ENCODE measurements at places on chromosomes 16 and 17. TPM values are rescaled to one million over a fixed set of nuclear protein-coding genes. Genes with fewer than 3 reads are reported as not detected.

The PMP22 gene
- total RNA-seq = 0.22 TPM

The PIK3R6 gene
- total RNA-seq = 1.0 TPM

The ZDHHC7 gene
- total RNA-seq = 30.0 TPM

The STAT5B gene
- 68.6 TPM for total RNA-seq

The PLXDC1 gene
- total RNA-seq = 0.54 TPM

The TMEM98 gene
- total RNA-seq = not detected

The KRT40 gene
- total RNA-seq = not detected

The GNG13 gene
- not detected for total RNA-seq

GRCh38 chr17:4945944-4946280 lies 2.4 kb downstream of the PFN1 start:
- peak overlapping the region; percentile 94 for H3K4me3 ChIP-seq
- H3K27me3 ChIP-seq = peaks cover 20% of the 10 kb centered on the region
- peaks cover 66% of the 10 kb centered on the region for H3K36me3 ChIP-seq
- peak overlapping the region; percentile 99 for H3K27ac ChIP-seq

DNA sequence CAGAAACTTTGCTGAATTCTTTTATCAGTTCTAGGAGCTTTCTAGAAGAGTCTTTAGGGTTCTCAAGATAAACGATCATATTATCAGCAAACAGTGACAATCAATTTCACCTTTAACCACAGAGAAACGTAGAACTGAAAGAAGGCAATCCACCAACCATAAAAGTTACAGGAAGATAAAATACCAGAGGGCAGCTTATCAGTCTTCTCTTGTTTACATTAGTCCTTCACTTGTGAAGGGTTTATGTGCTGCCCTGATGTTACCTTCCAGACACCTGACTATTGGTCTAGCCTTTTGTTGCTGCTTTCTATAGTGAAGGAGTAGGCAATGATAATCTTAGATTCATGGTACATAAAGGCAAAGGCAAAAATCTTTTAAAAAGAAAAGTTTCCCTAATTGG lies 73.2 kb upstream of the EFCAB3 start:
- DNase-seq = no peak
- H3K4me1 ChIP-seq = no peaks in the 10 kb centered on the region
- H3K27me3 ChIP-seq = peaks cover 50% of the 10 kb centered on the region
- H3K27ac ChIP-seq = no peak overlapping the region

DNA sequence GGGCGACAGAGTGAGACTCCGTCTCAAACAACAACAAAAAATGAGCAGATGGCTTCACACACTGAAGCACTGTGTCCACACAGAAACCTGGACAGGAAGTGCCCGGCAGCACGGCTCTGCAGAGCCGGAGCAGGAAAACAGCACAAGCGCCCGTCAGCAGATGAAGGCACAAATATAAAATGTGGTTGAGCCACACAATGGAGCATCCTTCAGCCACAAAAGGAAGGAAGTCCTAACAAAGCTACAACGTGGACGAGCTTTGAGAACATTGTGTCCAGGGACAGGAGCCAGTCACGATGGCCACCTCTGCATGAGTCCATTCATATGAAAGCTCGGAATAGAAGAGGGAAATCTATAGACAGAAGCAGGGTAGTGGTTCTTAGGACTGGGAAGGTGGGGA lies 15.7 kb downstream of the RHBDF2 start:
- no peak overlapping the region for H3K4me3 ChIP-seq
- no peak overlapping the region for H3K27ac ChIP-seq
- peaks cover 12% of the 10 kb centered on the region for H3K4me1 ChIP-seq
- no peak for DNase-seq
- peaks cover 2% of the 10 kb centered on the region for H3K36me3 ChIP-seq
- H3K27me3 ChIP-seq = no peaks in the 10 kb centered on the region

DNA sequence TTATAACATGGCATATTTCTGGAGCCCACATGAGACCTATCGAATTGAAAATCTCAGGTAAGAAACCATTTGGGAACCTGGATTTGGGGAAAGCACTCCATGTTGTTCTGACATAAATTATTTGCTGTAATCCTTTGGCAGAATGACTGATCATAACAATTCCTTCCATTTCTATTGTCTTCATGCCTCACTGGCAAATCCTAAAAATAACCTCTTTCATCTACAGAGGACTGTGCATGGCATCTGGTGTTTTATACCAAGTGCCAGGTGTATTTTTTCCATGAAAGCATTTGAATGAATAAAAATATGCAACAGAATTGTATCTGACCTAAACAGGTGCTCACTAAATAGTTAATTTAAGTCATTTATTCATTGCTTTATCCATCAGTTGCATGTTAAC lies 33.7 kb upstream of the COQ7 start:
- H3K27me3 ChIP-seq = no peaks in the 10 kb centered on the region
- no peak for DNase-seq
- H3K4me1 ChIP-seq = no peaks in the 10 kb centered on the region

GRCh38 chr16:12553191-12553590 lies 250.5 kb downstream of the CPPED1 start:
- no peak overlapping the region for H3K4me3 ChIP-seq
- no peaks in the 10 kb centered on the region for H3K27me3 ChIP-seq
- H3K27ac ChIP-seq = no peak overlapping the region
- H3K36me3 ChIP-seq = no peaks in the 10 kb centered on the region

- H3K27me3 ChIP-seq = peaks cover 5% of the 10 kb centered on the region
- H3K36me3 ChIP-seq = no peaks in the 10 kb centered on the region
- no peak overlapping the region for H3K4me3 ChIP-seq
- DNase-seq = no peak
These were observed 9.8 kb downstream of the SCGB1C2 start for GRCh38 chr17:146983-147761.

DNA sequence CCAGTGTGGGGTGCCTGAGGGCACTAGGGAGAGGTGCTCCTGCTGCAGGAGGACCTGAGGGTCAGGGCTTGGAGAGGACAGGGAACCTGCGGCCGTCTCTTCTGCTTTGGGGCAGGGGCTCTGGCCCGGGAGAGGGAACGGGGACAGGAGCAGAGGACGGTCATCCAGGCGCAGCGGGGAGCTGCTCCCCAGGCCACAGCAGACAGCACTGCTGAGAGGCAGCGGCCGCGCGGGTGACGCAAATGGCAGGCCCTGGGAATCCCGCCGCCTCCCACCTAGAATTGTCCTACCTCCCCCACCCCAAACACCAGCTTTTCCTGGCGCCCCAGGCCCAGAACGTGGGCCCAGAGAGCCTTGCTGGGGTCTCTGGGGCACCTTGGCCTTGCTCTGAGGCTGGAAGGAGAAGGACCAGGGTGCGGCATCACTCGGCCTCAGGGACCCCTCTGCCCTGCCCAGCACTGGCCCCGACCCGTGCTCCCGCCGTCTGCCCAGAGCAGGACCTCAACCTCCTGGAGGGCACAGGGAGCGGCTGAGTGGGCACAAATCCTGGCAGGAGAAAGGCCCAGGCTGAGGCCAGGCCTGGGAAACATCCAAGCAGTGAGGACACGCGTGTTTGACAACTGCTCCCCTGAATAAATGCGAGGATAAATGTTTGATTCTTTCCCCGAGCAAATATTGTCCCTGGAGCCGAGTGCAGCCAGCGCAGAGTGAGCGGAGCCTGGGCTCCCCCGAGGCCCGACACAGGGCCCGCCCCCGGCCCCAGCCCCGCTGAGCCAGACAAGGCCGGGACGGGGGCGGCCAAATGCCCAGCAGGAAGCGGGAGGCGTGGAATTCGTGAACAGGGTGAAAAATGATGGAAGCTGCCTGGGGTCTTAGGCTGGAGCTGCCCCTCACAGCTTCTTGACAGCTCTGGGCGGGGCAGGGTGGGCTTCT lies 8.5 kb downstream of the SSTR5 start:
- DNase-seq = no peak
- H3K27ac ChIP-seq = no peak overlapping the region
- no peaks in the 10 kb centered on the region for H3K4me1 ChIP-seq
- H3K36me3 ChIP-seq = no peaks in the 10 kb centered on the region
- H3K27me3 ChIP-seq = peaks cover 41% of the 10 kb centered on the region

DNA sequence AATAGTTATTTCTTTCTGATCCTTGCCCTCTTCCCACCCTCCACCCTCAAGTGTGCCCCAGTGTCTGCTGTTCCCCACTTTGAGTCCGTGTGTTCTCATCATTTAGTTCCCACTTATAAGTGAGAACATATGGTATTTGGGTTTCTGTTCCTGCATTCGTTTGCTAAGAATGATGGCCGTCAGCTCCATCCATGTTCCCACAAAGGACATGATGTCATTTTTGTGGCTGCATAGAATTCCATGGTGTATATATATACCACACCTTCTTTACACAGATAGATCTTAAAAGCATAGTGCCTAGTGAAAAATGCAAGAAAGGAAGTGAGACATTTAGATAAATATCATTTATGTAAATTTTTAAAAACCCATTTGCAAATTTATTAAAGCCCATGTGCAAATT lies 33.1 kb downstream of the HS3ST2 start:
- no peak overlapping the region for H3K4me3 ChIP-seq
- no peaks in the 10 kb centered on the region for H3K36me3 ChIP-seq
- no peak overlapping the region for H3K27ac ChIP-seq
- no peak for DNase-seq
- H3K4me1 ChIP-seq = no peaks in the 10 kb centered on the region

- no peak for DNase-seq
- H3K27ac ChIP-seq = no peak overlapping the region
- H3K4me1 ChIP-seq = no peaks in the 10 kb centered on the region
- no peaks in the 10 kb centered on the region for H3K27me3 ChIP-seq
These were observed 273.9 kb downstream of the HAPSTR1 start for GRCh38 chr16:9365370-9365728.

- no peak overlapping the region for H3K27ac ChIP-seq
- H3K36me3 ChIP-seq = peaks cover 3% of the 10 kb centered on the region
- no peaks in the 10 kb centered on the region for H3K27me3 ChIP-seq
- no peak for DNase-seq
- no peak overlapping the region for H3K4me3 ChIP-seq
- no peaks in the 10 kb centered on the region for H3K4me1 ChIP-seq
These were observed 77.8 kb downstream of the WWP2 start for GRCh38 chr16:69839798-69840409.

DNA sequence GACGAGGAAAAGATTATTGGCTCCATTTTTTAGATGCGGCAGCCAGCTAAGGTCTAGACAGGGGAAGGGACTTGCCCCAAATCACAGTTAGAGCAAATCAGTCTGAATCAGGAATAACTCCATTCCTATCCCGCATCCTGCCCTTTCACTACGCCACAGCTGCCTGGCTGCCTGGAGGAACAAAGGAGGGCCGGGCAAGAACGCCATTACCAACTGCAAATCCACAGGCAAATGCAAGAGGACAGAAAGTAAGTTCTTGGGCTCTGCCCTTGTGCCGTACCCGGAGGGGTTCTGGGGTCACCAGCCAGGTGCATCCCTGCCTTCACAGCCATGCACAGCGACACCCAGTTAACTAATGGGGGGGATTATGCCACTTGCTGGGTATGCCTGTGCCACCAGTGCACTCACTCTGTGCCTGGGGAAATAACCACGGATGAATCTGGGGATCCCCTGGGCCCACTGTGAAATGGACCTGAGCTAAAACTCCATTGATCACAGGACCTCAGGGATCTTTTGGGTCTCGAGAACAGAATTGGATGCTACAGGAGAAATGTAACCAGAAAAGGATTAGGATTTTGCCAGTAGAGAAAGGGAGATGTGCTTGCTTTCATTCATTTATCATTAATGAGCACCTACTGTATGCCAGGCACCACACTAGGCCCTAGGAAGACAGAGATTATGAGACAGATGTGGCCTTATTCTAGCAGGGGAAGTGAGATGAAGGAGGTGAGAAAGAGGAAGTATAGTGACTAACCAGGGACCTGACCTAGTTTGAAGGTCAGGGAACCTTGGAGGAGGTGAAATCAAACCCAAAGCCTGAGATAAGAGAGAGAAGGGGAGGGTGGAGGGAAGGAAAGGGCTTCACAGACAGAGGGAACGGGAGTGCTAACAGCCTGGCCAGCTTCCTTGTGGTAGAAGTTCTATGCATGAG lies 17.7 kb downstream of the BCL7C start:
- peaks cover 26% of the 10 kb centered on the region for H3K4me1 ChIP-seq
- peaks cover 17% of the 10 kb centered on the region for H3K36me3 ChIP-seq
- H3K27ac ChIP-seq = peak overlapping the region; percentile 97
- no peaks in the 10 kb centered on the region for H3K27me3 ChIP-seq

DNA sequence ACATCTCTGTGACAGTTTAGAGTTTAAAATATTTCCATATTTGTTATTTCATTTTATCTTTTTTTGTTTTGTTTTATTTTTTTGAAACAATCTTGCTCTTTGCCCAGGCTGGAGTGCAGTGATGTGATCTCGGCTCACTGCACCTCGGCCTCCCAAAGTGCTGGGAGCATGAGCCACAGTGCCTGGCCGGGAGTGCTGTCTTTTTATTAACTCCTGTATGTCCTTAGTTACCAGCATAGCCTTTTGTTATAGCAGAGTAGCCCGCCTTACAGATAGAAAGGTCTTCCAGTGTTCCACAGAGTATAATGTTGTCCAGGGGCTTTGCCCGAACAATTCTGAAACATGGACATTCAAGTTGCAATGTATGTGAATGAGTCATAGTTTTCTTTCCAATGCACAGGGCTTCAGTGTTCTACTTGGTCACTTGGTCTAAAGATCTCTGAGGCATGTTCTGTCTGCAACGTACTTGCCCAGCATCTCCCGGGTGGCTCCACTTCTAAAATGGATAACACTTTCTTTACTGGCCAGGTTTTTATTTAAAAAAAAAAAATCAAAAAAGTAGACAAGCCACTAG lies 125.6 kb downstream of the KCNJ18 start:
- no peak overlapping the region for H3K27ac ChIP-seq
- no peak for DNase-seq
- H3K36me3 ChIP-seq = no peaks in the 10 kb centered on the region
- no peaks in the 10 kb centered on the region for H3K4me1 ChIP-seq
- no peak overlapping the region for H3K4me3 ChIP-seq

DNA sequence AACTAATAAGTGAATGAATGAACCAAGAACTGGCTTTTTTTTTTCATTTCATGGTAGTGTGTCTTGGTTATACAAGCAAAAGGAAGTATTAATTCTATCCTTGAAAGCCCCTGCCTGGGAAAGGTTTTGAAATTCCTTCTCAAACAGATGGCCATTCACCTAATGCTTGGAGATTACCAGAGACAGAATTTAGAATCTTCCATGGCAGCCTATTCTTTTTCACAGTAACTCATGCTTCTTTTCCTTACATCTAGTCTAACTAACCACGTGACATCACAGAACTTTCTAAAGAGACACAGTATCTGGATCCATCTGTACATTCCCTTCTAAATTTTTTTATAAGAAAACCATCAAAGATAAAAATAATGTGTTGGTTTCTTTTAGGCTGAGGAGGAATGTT lies 151.6 kb downstream of the FTO start:
- DNase-seq = no peak
- H3K4me1 ChIP-seq = no peaks in the 10 kb centered on the region
- peaks cover 44% of the 10 kb centered on the region for H3K36me3 ChIP-seq
- no peak overlapping the region for H3K4me3 ChIP-seq
- H3K27ac ChIP-seq = no peak overlapping the region

DNA sequence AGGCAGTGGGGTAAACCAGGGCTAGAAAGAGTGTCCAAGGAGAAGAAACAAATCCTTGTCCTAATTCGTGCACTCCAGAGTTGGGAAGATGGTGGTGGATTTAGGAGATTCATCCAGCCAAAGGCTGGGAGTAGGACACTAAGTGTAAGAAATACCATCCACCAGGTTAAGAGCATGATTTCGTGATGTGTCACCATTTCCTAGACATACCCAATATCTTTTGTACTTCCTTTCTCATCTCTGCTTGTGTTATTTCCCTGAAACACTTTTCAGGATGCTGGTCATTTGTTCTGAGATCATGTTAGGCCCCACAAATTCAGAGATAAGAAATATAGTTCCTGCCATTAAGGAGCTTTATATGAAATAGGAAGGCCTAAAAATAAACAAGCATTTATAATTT lies 106.3 kb upstream of the HLF start:
- no peaks in the 10 kb centered on the region for H3K27me3 ChIP-seq
- no peak for DNase-seq
- H3K4me3 ChIP-seq = no peak overlapping the region
- H3K4me1 ChIP-seq = no peaks in the 10 kb centered on the region
- H3K36me3 ChIP-seq = peaks cover 3% of the 10 kb centered on the region
- no peak overlapping the region for H3K27ac ChIP-seq

Measured in activated naive CD8-positive, alpha-beta T cell treated with anti-CD3 and anti-CD28 coated beads for 36 hours (primary cell).